Right lobe of liver (tissue), 6 donors: ENCODE measurements at places on chromosomes 5 and 9. TPM values are rescaled to one million over a fixed set of nuclear protein-coding genes. Genes with fewer than 3 reads are reported as not detected.

DNA sequence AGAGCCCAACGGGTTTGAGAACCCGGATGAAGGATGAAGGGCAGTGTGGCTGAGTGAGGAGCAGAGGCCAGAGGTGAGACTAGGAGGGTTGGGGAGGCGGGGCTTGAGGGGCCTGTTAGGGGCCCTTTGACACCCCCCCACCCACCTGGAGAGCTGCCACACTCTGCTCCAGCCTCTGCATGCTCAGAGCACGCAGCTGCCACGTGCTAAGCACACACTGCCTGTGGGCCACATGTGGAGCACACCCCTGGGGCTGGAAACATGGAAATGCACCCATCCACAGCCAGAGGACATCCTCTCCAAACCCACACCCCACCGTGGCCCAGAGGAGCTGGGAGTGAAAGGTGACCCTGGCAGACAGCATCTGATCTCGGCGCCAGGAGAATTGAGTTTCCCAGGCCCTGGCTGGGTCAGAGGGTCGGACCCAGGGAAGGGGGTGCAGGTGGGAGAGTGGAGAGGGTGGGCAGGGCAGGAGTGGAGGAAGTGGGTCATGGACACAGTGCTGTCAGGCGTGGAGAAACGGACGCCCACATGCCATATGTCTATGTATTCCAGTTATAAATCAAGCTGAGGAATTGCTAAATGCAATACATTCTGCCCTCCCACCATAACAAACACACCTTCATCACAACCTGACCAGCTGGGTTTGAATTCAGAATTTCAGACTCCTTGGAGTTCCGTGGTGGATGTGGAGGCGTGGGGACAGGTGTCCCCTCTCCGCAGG, 5.9 kb downstream of the DNM1 start:
- no peak for DNase-seq

DNA sequence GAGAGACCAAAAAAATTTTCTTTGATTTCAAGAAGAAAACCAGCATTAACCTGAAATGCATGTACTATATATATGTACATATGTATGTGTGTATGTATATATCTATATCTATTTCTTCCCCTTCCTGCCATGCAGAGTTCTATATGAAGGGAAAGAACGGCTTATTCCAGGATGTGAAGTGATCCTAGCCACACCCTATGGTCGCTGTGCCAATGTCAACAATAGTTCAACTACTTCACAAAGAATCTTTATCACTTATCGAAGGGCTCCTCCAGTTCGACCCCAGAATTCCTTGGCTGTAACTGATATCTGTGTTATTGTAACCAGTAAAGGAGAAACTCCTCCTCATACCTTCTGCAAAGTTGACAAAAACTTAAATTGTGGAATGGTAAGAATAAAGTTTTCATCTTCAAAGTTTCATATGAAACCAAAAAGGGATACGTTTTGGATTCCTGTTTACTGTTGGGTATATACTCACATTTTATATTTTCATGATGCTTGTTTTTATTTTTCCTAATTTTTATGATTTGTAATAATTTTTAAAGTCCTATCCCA, 56.2 kb downstream of the DENND4C start:
- DNase-seq: no peak

GRCh38 chr5:126020770-126021169, 402.4 kb upstream of the GRAMD2B start:
- DNase-seq: no peak

GRCh38 chr5:169416583-169417196, 115.8 kb upstream of the SLIT3 start:
- no peak for DNase-seq

DNA sequence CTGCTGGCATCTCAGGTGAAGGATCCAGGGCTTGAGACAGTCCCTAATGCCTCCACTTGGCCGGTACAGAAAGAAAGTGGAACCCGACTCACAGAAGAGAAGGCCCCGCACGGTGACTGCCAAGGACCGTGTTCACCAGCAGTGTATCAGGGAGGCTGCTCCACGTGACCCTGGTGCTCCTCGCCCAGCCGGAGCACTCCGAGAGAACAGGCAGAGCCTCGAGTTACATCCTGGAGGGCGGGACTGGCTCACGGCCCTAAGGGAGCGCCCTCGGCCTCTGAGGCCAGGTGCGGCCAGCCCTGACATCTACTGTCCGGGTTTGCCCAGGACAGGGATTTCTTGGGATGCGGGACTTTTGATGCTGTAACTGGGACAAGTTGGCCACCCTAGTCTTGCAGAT, 104.0 kb upstream of the SARDH start:
- DNase-seq: no peak

DNA sequence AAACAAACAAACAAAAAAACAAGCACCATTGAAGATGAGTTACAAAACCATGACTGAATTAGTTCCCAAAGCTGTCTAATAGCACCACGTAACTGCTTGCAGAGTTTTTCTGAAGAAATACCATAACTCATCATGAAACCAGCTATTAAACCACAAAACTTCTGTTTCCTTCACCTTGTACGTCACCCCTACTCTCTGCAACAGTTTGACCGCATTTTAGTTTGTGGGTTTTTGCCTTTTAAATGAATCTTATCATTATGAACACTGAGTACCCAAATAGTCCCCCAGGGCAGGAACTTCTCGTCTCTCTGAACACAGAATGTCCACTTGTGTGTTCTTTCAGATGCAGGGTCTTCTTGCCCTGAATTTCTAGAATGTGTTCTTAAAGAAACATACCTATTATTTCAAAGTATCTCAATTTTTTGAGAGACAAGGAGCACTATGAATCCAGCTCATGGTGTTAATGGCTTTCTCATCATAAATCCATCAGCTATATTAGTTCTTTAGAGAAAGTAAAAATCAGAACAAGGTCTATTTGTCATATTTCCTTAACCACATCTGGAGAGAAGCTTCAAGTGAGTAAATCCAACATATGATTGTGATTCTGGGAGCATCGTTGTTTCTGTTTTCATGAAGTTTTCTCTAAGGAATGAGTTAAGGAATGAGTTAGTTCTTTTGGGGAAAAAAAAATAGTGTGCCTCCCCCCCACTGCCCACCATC, 210.6 kb downstream of the AUH start:
- no peak for DNase-seq

DNA sequence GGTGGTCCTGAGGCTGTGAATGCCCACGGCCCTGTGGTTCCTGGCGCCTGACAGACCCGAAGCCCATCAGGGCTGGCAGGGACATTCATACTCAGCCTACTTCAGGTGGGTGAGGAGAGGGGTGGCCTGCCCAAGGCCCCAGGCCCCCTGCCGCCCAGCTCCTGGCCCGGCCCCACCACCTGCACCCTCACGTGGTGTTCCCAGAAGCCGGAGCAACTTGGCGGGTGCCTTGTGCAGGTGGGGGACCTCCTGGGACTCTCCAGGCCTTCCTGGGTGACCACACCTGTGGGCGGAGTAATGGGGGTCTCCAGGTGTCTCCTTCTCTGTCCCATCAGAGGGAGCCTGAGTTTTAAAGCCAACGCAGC, 36.8 kb upstream of the UBAC1 start:
- no peak for DNase-seq

- no peak for DNase-seq
Observed at GRCh38 chr5:74342948-74343682, 297.4 kb downstream of the ENC1 start.

Gene ESM1
- total RNA-seq: 0.24 TPM

Gene MCC
- 24.1 TPM for total RNA-seq

Gene KIF4B
- total RNA-seq: not detected

Gene KIAA1958
- total RNA-seq: 7.9 TPM

Gene TRIM7
- total RNA-seq: 0.07 TPM
